IMR-90 (cell line): ENCODE measurements at places on chromosomes 2 and 18. TPM values are rescaled to one million over a fixed set of nuclear protein-coding genes. Genes with fewer than 3 reads are reported as not detected.

The DUSP11 gene
- 21.8 and 22.4 TPM in 2 replicates for polyA plus RNA-seq

- no peak for DNase-seq
Observed at GRCh38 chr2:151637271-151637781, 97.0 kb downstream of the NEB start.

- no peak for DNase-seq
Observed at GRCh38 chr2:99780276-99780675, 290.5 kb upstream of the REV1 start.

DNA sequence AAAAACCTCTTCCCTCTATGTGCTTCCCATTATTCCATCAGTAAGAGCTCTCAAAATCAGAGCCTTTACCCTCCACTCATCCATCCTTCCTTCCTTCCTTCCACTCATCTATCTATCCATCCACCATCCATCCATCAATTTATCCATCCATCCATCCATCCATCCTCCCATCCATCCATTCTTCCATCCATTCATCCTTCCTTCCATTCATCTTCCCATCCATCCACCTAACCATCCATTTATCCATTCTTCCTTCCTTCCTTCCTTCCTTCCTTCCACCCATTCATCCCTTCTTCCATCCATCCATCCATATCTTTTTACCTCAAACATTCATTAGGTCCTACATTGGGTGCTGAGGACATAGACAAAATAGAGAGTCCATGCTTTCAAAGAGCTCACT is 19.4 kb upstream of the KCNF1 start:
- DNase-seq: no peak

GRCh38 chr2:15425712-15426111 is 135.4 kb downstream of the NBAS start:
- DNase-seq: no peak

DNA sequence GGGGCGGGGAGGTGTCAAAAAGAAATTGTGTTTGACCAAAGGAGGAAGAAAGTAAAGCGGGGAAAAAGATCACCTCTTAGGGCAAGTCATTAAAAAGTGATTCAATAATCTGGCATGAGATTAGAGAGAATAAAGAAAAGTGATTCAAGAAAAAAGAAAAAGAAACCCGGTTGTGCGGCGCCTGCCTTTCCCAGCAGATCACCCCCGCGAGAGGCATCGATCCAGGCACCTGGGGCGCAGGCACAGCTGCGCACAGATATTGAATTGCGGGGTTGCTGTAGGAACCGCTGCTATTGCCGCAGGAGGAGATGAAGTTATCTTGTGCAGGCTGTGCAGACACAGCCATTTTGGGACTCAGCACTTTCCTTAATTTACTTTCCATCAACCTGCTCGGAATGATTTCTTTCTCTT is 71.2 kb downstream of the PLB1 start:
- no peak for DNase-seq

- DNase-seq: no peak
Observed at GRCh38 chr18:42288129-42288528, 333.1 kb downstream of the PIK3C3 start.

DNA sequence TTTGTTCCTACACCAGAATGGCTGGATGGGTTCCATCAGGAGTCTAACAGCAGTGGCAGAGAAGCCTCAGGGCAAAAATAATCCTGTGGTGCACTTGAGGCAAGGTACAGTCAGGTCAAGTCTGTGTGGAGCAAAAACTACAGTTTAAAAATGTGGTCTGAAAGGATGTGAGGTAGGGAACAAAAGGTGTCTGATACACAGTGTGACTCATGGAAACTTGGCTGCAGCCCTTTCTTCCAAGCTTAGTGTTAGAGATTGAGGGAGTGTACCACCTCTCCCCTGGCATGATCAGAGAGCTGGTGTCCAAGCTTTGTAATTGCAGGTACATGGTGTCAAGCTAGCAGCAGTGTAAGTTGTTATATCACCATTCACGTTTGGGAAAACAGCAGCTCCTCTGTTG is 8.9 kb downstream of the ANKAR start:
- DNase-seq: peak; percentile 13

The LNPK gene
- polyA plus RNA-seq: 14.7 and 18.7 TPM in 2 replicates

- peak; percentile 37 for DNase-seq
Observed at GRCh38 chr2:221571551-221572218, 419 bp downstream of the EPHA4 start.

DNA sequence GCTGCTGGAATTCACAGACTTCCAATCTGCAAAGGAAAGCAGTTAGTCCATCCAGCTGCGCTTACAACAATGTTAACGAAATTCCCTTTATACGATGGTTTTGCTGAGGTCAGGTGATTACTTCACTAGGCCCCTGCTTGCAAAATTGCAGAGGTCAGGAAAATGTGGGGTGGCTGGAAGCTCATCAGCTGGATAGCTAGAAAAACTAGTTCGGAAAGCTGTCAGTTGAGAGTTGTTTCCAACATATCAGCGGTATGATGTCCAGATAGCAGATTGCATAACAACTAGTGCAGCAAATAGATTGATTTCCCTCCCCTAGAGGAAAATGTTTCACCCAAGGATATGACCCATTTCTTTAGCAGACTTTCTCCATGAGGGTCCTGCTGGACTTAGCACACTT is 2021.1 kb upstream of the CELF4 start:
- no peak for DNase-seq

DNA sequence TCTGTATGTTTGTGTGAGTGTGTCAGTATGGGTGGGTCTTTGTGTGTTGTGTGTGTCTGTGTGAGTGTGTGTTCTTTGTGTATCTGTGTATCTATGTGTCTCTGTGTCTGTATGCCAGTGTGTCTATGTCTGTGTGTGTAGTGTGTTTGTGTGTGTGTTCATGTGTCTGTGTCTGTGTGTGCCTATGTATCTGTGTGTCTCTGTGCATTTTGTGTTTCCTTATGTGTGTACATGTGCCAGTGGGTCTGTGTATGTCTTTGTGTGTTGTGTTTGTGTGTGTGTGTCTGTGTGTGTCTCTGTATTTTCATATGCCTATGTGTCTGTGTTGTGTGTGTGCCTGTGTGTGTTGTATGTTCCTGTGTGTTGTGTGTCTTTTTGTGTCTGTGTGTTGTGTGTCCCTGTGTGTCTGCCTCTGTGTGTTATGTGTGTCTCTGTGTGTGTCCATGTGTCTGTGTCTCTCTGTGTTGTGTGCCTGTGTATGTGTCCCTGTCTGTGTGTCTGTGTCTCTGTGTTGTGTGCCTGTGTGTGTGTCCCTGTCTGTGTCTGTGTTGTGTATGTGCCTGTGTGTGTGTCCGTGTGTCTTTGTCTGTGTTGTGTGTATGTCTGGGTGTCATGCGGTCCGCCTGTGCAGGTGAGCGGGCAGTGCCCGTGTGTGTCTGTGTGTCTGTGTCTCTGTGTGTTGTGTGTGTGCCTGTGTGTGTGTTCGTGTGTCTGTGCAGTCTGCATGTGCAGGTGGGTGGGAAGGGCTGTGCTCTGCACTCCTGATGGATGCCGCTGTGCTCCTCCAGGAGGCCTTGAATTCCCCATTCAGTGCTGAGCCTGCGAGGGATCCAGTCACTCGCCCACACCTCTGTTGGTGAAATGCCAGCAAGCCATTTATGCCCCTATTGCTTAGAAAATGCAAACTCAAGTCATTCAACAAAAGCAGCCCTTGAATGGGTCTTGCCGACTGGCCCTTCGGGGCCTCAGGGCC is 37.4 kb downstream of the KLHL29 start:
- no peak for DNase-seq

DNA sequence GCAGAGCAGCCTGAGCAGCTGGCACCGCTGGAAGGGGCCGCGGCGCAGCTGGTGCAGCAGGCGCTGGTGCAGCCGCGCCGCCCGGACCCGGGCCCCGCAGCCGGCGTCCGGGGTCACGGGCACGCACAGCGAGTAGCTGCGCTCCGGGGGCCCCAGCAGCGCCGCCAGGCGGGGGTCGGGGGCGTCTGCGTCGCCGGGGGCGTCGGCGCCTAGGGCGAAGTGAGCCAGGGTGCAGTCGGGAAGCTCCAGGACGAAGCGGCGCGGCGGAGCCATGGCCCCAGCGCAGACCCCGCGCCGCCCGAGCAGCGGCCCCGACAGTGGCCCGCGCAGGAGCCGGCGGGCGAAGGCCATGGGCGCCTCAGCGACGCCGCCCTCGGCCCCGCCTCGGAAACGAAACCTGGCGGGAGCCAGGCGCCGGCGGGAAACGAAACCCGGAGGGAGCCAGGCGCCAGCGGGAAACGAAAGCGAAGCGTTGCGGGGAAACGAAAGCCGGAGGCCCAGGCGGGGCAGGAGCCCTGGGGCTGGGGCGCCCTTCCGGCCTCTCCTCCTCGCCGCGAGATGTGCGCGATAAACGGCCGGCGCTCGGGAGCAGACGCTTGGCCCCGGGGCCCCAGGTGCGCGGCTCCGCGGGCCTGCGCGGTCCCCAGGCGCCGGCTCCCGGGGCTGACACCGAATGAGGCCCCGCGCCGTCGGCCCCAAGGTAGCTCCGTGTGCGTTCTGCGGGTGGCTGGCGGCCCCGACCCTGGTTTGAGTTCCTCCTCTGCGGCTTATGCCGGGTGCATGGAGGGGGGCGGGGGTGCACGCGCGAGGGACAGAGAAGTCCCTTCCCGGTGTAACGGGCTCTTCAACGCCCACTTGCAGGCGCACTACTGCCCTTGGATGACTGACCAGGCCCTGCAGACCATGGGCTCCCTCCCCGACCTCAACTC is at the start of gene CMPK2:
CMPK2 (minus strand) TSS at position 562 of the 929 bp plus-strand sequence; CDS start at position 351, 211 bp downstream.
- peak; percentile 9 for DNase-seq

The LAMA1 gene
- 13.3 and 15.5 TPM in 2 replicates for polyA plus RNA-seq

- peak; percentile 47 for DNase-seq
Observed at GRCh38 chr2:217127744-217128143, 267.9 kb upstream of the TNP1 start.

- no peak for DNase-seq
Observed at GRCh38 chr2:40690525-40690924, 238.6 kb upstream of the SLC8A1 start.

- no peak for DNase-seq
Observed at GRCh38 chr2:527581-527980, 149.6 kb downstream of the TMEM18 start.

The MITD1 gene
- 14.5 and 18.7 TPM in 2 replicates for polyA plus RNA-seq

DNA sequence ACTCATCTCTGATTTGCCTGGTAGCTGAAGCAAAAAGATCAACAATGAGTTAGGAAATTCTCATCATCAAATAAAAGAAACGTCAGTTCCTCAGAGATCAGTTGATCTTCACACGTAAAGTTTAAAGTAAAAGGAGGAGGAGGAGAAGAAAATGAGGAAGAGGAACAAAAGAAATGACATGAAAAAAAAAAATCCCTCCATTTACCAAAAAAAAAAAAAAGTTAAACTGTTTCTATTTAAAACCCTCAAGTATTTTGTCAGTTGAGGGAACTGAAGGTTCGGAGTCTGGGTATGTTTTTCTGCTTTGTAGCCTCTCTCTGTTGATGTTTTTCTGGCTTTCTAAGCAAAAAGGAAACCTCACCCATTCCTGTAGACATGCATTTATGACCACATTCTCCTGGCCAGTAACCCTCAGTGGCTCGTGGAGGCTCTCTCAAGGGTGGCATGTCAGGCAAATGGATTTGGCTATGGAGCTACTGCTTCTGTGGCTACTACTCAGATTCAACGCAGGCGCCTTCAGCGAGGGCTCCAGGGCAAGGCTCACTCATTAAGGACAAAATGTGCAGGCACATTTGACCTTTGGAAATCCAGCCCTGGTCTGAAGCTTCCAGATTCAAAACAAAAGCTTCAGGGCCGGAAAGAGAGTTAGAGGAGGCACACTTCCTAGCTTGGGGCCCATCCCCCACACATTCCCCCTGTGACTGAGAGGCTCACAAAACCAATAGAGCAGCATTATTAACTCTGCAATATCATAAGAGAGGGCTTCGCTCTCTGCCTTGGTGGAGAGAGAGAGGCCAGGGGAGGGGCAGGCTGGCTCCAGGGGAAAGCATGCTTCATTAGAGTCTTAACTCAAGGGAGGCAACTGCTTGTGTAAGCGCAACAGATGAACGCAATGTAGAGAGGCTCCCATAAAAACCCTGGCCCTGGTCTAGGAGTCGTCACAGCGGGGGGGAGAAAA is 22.3 kb downstream of the KLF7 start:
- DNase-seq: no peak

The ARHGAP15 gene
- polyA plus RNA-seq: not detected in 2 replicates
